ENCODE measurements at places on chromosomes 3 and 15.

DNA sequence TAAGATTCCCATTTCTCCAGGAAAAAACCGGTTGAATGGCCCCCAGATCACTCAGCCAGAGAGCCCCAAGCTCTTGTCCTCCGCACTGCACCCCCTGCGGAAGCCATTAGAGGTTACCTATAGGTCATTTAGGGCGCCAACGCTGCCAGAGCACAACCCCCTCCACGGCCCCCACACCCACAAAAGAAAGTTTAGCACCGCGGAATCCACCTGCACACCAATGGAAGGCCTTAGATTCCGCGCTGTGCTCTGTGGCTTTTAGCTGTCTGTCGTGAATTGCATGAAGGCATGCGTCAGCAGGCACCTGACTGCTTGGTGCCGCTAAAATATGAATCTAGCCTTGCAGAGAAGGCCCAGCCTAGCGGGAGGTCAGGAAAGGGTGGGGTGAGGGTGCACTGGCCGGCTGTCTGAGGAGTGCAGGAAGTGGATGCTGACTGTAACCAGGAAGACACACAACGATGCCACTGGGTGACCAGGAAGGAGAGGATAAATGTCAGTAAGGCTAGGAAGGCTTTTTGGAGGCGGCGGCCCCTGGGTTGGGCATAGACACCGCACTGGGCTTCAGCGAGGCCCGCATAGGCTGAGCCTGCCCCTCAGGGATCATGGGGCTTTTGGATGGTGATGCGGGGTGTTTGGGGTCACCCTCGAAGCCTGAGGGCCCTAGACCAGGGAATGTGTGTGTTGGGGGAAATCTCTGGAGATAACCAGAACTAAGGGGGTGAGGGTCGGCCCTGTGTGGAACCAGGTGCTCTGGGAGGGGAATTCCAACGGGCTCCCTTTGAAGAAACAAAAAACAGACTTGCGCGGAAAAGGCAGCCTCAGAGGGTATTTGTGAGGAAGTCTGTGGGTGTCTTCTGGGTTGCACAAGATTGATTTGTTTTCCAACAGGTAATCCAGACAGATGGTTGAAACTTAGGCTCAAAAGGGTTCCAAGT lies 976 bp upstream of the NUP210 start:
- peak; percentile 18 for DNase-seq

DNA sequence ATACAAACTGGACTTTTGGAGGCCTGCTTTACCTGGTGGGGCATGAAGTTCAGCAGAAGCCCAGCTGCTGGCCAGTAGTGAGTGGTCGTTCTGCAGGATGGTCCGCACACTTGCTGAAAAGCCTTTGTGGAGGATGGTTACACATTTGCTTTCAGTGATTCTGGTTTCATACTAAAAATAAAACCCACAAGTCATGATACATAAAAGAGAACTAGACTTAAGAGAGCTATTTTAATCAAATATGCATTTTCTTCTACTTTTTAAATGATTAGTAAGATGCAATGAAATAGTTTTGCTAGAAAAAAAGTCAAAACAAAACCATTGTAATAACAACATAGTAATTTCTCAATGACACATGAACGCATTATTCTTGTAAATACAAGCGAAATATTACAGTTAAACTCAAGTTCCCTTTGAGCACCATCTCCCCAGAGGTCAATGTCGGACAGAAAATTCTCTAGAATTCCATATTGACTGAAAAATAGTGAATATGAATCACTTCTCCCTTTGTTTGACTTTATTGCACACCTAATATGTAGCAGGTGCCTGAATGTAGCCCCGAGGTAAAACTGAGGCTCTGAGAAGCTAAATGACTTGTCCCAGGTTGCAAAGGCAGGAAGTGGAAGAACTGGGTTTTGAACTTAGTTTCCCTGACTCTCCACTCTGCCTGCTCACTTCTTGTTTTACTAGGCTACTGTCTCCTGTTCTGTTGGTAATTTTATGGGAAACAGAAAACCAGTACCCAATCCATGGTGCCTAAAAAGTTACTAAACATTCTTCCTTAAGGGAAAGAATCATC lies 8.3 kb downstream of the IL5RA start:
- DNase-seq, result no peak

DNA sequence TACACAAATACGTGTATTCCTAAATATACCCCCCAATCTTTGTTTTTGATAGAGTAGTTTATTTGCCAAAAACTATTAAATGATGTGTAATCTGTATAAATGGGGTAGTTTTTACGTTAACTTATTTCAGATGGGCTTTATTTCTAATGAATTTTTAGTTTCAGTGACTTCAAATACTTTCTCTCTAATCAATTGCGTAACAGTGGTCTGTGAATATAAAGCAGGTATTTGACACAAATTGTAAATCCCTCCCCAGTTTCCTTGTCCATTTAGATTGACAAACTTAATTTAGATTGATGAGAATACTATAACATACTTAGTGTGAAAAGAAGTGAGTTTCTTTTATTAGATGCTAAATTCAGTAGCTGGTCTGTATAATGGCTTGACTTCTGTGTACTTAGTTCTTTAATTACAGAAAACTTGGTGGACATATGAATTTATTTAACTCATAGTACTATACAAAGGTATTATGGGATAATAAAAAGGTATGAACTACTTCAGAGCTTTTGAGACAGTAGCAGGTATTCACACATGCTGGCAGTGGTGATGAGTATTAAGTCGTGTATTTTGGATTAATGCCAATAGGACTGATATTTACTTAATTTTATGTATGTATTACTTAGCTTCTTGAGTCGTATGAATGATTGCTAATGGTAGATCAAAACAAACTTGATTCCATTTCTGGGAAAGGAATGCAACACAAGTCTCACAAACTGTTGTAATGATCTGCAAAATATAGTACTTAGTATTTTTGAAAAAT lies 81.6 kb downstream of the STT3B start:
- no peak for DNase-seq

GRCh38 chr3:127815641-127816605 lies 6.4 kb downstream of the MGLL start:
- DNase-seq, result no peak

GRCh38 chr15:66702787-66703539 lies 927 bp downstream of the SMAD6 start:
- no peak for DNase-seq

DNA sequence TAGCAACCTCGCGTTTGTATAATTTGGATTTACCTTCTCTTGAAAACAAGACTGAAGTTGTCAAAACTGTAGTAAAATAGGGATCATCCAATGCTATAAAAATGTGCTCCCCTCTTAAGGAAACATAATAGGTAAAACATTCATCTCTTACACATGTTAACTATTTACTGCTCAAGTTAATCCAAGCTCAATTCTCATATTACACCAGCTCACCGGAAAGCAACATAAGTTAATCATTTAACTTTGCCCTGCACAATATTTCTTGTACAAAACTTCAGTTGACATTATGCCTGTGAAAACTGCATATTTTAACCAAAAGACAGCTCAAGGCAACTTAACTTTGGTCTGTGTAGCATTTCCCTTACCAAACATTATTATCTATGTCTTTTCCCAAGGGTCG lies 634.2 kb downstream of the NAALADL2 start:
- DNase-seq, result no peak

DNA sequence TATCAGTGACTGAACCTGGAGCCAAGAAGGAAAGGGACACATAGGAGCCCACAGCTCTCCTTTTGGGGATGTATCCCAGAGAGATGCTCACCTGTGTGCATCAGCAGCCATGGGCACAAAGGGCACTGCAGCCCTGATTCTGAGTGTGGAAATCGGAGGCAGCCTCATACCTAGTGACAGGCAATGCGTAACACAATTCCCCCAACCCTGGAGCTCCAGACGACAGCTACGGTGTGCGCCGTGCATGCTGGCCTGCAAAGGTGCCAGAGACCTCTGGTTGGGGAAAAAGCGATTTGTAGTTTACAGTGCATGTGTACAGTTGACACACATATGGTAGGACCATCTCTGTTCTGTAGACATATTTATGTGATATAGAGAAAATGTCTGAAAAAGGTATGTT lies 59.0 kb upstream of the PLXNA1 start:
- no peak for DNase-seq

- DNase-seq, result peak; percentile 2
Observed at GRCh38 chr3:10783360-10784351, 32.4 kb upstream of the SLC6A11 start.

DNA sequence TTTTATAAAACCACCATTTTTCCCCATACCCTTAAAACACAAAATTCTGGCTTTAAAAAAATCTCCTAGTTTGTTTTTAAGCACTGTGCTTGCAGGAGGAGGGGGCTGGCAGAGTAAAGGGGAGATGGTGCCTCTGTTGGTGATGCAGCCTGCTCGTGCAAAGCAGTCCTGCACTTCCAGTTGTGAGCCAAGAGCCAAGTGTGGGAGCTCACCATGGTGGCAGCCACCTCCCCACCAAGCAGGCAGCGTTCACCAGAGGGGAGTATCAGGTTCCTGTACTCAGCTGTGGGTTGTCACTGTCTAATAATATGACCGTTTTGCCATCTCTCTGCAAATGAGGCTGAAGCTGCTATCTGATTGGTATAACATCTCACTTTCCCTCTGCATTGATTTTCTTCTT lies 164.8 kb downstream of the SYNPR start:
- DNase-seq, result no peak

GRCh38 chr15:59976480-59977271 lies 27.4 kb upstream of the FOXB1 start:
- DNase-seq, result no peak

DNA sequence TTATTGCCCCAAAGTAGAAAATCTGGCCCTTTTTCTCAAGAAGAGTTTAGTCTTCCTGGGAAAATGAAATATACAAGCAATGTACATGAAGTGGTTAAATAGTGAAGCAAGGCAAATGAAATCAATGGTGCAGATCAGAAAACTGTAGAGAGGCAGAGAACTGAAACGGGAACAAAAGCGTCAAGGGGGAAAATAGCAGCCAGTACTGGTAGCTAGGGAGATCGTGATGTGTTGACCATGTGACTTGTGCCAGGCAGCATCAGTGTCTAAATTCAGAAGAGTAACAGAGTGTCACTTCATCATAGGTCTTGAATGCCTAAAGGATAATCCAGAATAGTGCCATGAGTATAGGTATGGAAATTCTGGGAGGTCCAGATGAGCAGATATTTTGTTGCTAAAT lies 163.1 kb downstream of the CHL1 start:
- no peak for DNase-seq

GRCh38 chr3:14478956-14479550 lies 61.1 kb downstream of the GRIP2 start:
- DNase-seq, result no peak

- no peak for DNase-seq
Observed at GRCh38 chr15:100981086-100981485, 61.9 kb downstream of the LRRK1 start.

DNA sequence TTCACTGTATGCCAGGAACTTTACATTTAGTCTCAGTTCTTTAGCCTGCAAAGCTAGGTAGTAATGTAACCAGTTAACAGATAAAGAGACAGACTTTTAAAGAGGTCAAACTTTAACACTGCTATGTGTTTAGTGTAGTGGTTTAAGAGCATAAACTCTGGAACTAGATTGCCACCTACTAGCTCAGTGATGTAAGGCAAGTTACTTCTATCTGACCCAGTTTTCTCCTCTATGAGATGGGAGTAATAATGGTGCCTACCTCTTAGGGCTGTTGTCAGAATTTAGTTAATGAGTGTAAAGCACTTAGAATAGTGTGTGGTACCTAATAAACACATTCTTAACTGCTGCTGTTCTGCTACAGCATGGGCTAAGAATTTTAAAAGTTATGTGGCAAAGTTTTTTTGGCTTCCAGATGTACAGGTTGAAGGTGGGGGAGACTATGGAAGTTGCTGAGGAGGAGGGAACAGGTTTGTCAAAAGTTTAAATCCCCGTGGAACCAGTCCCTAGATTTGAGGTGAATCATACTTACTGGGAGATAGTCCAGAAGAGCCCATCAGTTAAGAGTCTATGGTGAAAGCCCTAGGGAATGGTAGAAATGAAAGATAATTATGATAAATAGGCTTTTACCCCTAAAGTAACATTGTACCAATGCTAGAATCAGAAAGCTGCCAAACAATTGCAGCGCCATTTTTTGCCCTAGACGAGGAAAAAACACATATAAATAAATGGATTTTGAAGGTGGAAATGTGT lies 13.9 kb downstream of the TSC22D2 start:
- no peak for DNase-seq

- DNase-seq, result no peak
Observed at GRCh38 chr15:92012368-92012629, 158.8 kb downstream of the SLCO3A1 start.

- DNase-seq, result no peak
Observed at GRCh38 chr15:49990835-49991545, 128.0 kb downstream of the ATP8B4 start.

DNA sequence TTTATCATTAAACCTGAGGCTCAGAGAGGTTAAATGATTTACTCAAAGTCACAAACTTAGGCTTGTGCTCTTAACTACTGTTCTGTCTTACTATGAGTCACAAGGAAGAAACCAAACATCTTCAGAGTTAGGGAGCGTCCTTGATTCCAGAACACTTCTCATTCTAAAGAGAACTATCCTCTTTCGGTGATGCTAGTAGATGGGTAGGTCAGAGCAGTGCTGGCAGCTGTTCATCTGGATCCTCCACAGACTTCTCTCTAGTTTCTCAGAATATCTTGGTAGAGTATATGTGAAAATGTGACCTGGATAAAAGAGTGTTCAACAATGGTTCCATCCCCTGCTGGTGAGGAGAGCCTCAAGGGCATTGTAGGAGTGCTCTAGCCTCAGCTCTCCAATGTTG lies 3.3 kb downstream of the ARL6IP5 start:
- DNase-seq, result no peak

DNA sequence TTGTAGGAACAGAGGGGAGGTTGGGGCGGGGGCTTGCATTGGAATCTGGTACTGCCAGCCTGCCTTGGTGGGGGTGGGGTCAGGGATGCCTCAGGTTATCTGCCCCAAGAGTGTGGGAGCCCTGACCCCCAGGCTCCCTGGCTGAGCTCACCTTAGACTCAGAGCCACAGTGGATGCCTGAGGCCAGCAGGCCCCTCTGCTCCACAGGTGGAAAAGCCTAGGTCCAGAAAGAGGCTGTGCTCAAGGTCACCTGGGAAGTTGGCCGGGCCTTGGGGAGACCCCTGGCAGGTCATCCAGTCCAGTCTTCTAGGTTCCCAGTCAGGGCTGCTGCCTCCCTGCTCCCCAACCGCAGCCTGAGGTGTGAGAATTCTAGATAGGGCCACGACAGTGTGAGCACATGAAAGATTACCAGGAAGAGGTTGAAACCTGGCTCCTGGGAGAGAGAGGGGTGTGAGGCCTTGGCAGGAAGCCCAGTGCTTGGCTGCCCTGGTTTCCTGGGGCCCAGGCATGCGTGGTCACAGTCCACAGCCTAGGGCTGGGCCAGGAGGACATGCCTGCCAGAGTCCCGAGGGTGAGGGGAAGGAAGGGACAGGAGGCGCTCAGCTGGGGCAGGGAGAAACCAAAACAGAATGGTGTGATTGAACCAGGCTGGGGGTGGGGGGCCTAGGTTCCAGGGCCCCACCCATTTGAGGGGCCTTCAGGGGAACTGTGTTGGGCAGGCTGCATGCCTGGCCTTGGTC lies 4.9 kb downstream of the HDAC11 start:
- no peak for DNase-seq

- DNase-seq, result no peak
Observed at GRCh38 chr3:153442799-153443487, 280.9 kb downstream of the RAP2B start.

- no peak for DNase-seq
Observed at GRCh38 chr3:64995857-64996551, 308.2 kb upstream of the ADAMTS9 start.

- no peak for DNase-seq
Observed at GRCh38 chr3:143084856-143085731, 34.5 kb upstream of the CHST2 start.

All from NCI-H774 (cell line).